Fibroblast of lung (primary cell): ENCODE measurements at places on chromosomes 5 and 9. TPM values are rescaled to one million over a fixed set of nuclear protein-coding genes. Genes with fewer than 3 reads are reported as not detected.

DNA sequence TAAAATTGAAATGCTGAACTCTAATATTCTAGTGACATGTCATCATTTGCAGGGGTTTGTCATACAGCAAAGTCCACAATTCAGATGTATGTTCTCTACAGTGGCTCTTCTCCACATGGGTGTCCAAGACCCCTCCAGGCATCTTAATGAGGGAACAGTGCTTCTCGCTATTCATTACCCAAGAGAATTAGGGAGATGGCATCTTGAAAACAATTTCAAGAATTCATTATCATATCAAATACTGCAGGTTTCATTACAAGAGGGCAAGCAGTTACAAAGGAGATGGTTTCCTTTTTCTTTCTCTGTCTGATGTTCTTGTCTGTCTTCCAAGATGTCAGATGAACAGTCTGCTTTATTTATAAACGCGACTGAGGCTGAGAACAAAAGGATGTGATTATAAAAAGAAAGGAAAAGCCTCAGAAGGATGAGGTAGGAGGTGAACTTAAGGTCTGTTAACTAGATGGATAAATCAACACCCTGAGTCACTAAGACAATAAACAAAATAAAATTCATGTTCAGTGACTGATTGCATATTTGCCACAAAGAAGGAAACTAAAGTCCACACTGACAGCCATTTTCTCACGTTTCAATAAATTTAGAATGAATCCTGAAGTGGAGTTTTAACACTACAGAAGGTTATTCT is 326.7 kb upstream of the EFNA5 start:
- peak; percentile 78 for DNase-seq

- DNase-seq: no peak
Observed at GRCh38 chr9:16434526-16434925, 435.9 kb downstream of the BNC2 start.

DNA sequence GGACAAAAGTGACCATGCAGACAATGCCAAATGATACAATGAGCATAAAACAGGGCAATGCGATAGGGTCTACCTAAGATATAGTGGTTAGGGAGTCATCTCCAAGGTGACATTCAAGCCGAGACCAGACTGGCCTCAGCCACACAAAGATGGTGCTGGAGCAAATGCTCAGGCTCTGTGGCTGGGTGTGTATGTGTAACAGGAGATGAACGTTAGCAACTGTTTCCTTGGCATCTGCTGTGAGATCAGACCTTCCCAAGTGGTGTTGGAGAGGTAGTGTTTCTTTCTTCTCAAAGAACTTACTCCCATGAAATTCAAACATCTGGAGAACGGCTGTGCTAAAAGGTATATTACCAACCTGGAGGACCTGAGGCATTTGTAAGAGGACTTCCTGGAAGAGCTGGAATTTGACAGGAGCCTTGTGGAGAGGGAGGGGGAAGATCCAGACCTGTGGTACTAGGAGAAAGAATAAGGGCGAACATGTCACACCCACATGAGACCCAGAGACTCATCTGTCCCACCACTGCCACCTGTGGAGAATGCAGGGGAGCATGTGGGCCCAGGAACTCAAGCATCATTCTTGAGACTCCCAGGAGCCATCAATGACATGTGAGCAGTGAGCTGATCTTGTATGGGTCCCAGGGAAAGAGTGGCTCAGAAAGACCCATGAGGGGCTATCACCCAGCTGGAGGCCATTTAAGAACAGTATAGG is 21.4 kb upstream of the ANXA6 start:
- DNase-seq: no peak

DNA sequence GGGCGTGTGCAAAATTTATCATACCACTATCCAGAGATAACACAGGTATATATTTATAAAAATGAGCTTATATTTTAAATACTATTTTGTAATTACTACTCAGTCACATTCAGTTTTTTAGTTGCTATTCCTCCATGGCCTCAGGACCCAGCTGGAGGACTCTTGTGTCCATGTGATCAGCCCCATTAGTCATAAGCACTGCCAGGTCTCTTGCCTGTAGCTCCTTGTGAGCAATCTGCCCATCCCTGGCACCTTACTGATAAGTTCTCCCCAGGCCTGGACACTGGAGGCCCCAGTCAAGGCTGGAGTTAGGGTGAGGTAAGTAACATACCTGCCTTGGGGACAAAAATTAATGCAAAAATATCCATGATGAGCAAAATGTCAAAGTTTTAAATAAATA is 29.5 kb upstream of the ADRB2 start:
- DNase-seq: no peak

DNA sequence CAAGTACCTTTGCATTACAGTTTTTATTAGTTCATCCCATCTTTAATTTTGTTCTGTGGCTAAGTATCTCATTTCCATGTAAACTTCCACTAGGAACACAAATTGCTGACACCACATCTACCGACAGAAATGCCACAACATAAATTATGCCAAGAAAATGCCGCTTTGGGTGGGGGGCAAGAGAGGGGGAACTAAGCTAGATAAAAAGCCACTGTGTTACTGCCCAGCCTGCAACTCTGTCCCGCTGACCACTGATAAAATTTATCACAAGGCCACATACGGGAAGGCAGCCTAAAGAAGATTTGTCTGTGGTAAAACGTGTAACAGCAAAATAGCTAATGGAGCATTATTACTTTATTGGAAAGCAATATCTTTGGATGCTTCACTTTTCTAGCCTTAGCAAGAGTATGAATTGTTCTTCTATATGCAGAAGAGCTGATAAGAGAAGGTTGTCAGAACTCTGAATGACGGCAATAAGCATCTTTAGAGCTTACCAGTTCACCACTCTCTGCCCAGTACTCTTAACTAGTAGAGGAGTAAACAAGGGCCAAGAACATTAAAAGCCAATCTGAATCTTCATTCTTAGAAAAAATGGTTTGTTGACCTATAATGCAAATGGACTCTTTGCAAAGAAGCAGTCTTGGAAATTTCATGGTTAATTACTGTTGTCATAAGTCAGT is 172.2 kb upstream of the MEF2C start:
- no peak for DNase-seq

DNA sequence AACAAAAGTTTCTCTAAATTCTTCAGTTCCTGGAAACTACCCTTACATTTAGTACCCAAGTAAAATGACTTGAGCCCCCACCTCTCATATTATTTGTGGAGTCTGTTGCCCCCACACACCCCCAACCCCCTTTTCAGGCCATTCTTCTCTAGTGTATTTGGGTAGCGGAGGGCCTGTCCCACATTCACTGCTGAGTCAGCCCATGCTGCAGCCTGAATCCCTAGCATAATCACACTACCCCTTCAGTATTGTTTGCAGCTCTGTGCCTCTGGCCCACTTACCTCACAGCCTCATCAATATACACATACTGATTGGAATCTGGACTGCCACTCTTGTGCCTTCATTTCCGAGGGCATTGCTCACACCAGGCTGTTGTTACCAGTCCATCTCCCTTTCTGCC is 26.8 kb downstream of the RGS7BP start:
- no peak for DNase-seq

DNA sequence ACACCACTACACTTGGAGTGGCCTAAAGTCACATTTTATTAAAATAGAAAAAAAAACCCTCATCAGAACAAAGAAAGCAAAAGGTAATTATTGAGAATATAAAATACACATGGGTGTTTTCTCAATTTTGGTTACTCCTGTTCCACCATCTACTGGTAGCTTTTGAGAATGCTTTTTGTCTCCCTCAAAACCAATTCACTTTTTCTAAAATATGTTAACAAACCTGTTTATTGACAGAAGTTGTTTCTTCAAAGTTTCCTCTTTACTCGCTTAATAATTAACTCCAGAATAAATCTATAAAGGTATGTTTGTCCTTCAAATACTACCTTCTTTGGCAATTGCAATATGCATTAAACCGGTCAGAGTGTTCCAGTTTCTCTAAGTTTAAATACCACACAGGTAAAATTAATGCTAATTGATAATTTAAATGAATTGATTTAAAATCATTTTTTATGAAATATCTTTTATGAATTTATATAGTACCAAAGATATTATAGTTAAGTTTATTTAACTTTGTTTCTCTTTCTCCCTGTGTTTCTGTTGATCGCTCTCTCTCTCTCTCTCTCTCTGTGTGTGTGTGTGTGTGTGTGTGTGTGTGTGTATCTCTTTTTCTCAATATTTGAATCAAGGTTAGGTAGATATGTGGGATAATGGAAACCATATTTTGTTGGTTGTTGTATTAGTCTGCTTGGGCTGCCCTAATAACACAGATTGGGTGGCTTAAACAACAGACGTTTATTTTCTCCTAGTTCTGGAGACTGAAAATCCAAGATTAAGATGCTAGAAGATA is 487.4 kb downstream of the PRDM9 start:
- DNase-seq: no peak

DNA sequence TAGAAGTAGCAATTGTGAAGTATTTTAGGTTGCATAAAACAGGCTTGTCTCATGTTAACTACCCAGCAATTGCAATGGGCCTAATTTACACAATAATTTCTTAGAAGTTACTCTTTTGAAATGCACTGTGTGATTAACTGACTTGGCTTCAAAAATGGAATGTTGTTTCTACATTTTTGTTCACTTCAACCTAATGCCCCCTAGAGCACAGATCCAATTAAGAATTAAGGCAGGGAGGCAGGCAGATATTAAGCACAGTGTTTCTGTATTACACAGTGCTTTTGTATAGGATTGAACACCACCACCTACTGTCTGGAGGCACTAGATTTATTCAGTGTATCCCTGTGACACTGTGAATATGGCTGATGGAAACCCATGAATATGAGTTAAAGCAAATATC is 302.1 kb downstream of the FBXL17 start:
- DNase-seq: peak; percentile 20

- peak; percentile 50 for DNase-seq
Observed at GRCh38 chr5:131795879-131796792, 681 bp downstream of the FNIP1 start.

- DNase-seq: no peak
Observed at GRCh38 chr5:131994090-131994489, 17.4 kb downstream of the ACSL6 start.

DNA sequence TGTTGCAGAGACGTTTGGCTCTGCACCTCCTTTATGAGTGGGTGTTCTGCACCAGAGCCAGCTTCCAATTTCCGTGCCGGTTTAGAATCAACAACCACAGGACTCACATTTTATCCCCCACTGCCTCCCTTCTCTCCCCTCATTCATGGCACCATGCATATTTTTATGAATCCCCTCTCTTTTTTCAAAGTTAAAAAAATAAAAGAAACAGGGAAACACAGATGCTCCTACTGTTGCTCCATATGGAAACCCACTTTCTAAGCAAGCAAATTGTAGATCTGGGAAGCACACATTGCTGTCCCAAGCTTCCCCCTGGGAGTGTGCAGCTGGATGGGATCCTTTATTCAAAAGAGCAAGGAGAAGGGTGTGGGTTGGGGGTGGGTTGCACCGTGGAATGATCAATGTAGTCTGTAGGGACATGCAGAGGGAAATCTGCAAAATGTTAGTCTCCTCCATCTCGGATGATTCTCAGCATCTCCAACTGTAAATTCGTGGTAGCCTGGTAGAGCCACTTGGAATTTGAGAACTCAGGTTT is 410.0 kb upstream of the ADAMTSL1 start:
- DNase-seq: no peak

- no peak for DNase-seq
Observed at GRCh38 chr5:129616517-129616916, 131.4 kb upstream of the MINAR2 start.

- peak; percentile 27 for DNase-seq
Observed at GRCh38 chr5:44919560-44919959, 110.8 kb downstream of the MRPS30 start.

DNA sequence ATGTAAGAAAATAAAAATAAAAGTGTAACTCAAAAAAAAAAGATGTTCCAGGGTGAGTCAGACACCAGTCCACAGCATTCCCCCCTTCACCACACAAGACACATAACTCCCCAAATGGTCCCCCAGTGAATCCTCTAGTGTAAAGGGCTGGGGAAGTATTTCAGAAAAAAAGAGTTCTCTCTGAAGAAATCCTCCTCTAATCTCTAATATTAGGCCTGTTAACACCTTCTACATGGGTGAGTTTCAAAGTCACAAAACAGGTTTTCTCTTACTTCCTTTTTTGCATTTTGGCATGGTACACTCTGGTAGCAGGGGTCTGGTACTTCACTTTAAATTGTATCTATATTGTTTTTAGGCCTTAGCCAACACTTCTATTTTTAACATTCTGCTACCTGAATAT is 28.2 kb downstream of the RNF145 start:
- DNase-seq: peak; percentile 45

GRCh38 chr5:58260243-58260642 is 199.6 kb downstream of the PLK2 start:
- no peak for DNase-seq

DNA sequence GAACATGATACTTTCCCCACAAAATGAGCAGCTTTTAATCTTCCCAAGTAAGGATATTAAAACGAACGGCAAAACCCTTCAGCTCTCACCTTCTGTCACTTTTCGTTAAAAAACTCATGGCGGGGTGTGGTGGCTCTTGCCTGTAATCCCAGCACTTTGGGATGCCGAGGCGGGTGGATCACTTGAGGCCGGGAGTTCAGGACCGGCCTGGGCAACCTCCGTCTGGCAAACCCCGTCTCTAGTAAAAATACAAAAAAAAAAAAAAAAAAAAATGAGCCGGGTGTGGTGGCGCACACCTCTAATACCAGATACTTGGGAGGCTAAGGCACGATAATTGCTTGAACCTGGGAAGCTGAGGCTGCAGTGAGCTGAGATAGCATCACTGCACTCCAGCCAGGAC is 902 bp downstream of the TMED9 start:
- no peak for DNase-seq

DNA sequence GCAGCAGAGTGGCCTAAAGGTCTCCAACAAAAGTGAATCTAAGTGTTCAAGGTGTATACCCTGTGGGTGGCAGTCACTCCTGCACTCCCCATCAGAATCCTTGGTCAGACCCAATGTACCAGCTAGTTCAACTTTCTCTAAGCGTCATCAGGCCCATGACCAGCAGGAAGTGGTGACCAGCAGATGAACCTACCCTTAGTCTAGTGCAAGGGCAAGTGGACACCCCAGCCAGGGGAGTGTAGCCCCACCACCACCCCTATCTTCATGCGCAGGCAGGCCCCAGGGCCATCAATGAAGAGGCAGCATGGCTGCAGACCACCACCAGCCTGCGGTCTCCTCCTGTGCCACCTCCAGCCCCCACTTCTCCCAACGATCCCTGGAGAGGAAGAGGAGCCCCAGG is 213.1 kb downstream of the AGTPBP1 start:
- no peak for DNase-seq

Gene GMCL2
- not detected in 2 replicates for polyA plus RNA-seq

Gene LCN6
- not detected in 2 replicates for polyA plus RNA-seq

Gene IFNA21
- not detected in 2 replicates for polyA plus RNA-seq

Gene PHF24
- not detected in 2 replicates for polyA plus RNA-seq

Gene FRRS1L
- 0.08 and 0.15 TPM in 2 replicates for polyA plus RNA-seq

Gene HSD17B3
- polyA plus RNA-seq: not detected in 2 replicates

Gene OBP2B
- polyA plus RNA-seq: not detected in 2 replicates

Gene CYSRT1
- polyA plus RNA-seq: 0.19 and 0.25 TPM in 2 replicates

Gene NME5
- 1.2 and 1.8 TPM in 2 replicates for polyA plus RNA-seq

Gene NMUR2
- not detected in 2 replicates for polyA plus RNA-seq

Gene GGTA1
- polyA plus RNA-seq: 0.03 TPM in 1 of 2 replicates, not detected in the other
